Left renal pelvis (tissue), 4 donors: ENCODE measurements at places on chromosomes 1 and 21.

- DNase-seq = no peak
These were observed 3.6 kb upstream of the SCAF4 start for GRCh38 chr21:31735511-31735992.

GRCh38 chr1:2187619-2188018 is 7.0 kb downstream of the FAAP20 start:
- DNase-seq = no peak

GRCh38 chr1:24544239-24544638 is 11.6 kb upstream of the NCMAP start:
- no peak for DNase-seq

GRCh38 chr1:116987256-116987555 is 14.4 kb upstream of the CD101 start:
- DNase-seq = no peak

GRCh38 chr1:23403038-23403336 is 21.6 kb downstream of the TCEA3 start:
- DNase-seq = no peak

GRCh38 chr1:58971629-58972140 is 187.8 kb upstream of the JUN start:
- no peak for DNase-seq

GRCh38 chr1:220817907-220818306 is 31.2 kb downstream of the MTARC1 start:
- no peak for DNase-seq
